CD4-positive, alpha-beta T cell treated with Interleukin-4 for 1 hour (primary cell): ENCODE measurements at places on chromosomes 13 and 19.

GRCh38 chr19:588093-588740 lies 1.5 kb upstream of the HCN2 start:
- DNase-seq: peak; percentile 63

GRCh38 chr19:14031719-14032480 lies at the start of gene IL27RA:
Gene IL27RA, plus strand, starts transcription at chr19:14031762. Its CDS starts 111 bp downstream, at chr19:14031873.
- peak; percentile 81 for DNase-seq

DNA sequence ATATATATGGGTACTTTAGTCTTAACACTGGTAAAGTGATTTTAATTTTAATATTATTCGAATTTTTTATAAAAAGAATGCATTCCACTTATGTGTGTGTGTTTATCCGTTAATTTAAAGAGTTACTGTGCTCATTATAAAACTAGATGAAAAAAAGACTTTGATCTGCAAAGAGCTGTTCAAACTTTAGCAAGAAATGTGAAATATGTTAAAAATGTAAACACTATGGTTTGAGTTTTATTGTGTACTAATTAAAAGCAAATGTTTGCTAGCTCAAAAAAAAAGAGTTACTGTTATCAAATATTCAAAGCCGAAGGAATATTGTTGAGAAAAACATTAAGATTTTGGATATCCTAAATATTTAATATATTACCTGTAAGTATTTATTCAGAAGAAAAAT lies 34.5 kb downstream of the UFM1 start:
- DNase-seq: no peak

DNA sequence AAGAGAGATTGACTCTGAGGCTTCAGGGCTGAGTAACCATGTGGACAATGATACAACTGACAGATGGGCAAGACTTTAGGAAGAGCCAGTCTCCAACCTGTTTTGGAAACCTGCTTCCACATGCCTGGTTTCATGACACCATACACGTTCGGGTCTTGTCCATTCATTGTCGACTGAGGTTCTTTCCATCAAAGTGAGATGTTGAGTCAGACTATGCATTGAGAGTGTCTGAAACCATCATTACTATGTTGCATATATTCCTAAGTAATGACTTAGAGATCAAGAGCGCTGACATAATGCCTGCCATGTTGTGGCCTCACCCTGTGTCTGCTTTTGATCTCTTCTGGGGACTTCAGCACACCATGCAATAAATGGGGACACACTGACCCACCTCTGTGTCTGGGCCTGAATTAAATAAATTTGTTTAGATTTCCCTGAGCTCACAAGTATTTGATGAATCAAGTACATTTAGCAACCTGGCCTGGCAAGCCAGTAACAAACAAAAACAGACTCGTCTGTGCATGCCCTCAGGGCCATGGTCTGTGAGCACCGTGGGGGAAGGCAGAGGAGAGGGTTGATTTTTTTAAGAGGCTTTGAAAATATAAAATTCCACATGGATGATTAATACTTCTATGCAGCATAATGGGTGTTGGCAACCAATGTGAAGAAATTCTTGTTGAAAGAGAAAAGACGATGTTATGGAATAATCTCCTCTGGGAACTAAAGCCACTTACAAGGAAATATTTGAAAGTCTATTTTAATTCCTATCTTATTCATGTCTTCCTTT lies 49.9 kb upstream of the UBAC2 start:
- no peak for DNase-seq

DNA sequence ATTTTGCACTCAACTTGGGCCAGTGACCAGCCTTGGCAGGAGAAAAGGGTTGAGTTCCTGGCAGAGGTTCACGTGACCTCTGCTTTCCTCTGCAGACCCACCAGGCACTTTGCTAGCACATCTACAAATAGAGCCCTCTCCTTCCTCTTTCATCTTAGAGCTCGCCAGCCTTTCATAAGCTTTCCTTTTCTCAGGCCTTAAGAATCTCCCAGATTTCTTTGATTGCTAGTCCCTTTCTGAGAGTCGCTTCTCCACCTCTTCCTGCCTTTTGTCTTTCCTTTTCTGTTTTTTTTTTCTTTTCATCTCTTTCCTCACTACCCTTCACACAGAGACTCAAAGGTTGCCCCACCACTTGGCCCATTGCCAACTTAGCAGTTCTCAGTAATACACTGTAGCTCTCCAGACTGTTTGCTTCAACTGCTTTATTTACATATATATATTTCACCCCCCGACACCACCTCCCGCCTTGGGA lies 375.7 kb upstream of the SPRY2 start:
- DNase-seq: no peak

- no peak for DNase-seq
Measured at GRCh38 chr19:6731822-6732221, 5.6 kb downstream of the GPR108 start.

DNA sequence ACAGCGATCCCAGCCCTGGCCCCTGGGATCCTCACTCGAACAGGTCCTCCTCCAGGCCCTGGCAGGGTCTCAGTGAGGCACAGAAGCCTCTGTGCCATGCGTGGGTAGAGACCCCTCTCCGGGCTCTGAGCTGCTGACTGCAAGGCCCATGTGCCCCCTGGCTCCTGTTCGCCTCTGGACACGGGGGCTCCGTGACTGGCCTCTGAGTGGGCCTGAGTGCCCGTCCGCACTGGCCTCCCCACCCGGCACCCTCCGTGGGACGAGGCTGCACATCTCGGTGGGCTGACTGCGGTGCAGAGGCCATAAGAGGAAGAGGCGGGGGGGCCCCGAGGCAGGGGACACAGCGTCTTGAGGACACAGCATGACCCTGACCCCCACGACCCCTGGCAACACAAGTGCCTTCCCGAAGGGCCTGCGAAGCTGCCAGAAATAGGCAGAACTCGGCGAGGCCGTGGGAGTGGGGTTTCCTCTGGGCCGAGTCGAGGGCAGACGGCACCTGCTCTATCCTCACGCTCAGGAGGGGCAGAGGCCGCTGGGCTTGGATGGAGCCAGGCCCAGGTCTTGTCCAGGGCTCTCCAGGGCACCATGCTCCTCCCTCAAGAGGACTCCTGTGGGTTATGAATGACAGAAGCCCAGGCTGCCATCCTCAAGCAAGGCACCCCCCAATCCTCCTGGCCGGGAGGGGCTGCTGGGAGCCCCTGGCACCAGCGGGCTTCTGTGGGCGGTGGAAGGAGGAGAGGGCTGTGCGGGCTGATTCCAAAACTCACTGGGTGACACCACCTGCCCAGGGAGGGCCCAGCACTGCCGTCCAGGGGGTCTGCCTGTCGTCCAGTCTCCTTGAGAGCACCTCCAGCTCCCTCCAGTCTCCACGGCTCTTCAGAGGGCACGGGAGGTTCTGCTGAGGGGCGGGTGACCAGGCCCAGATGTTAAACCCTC lies 52.6 kb downstream of the RASA3 start:
- no peak for DNase-seq

GRCh38 chr19:29694669-29695627 lies 20.1 kb downstream of the C19orf12 start:
- peak; percentile 81 for DNase-seq
